ENCODE measurements at places on chromosomes 5 and 9.

DNA sequence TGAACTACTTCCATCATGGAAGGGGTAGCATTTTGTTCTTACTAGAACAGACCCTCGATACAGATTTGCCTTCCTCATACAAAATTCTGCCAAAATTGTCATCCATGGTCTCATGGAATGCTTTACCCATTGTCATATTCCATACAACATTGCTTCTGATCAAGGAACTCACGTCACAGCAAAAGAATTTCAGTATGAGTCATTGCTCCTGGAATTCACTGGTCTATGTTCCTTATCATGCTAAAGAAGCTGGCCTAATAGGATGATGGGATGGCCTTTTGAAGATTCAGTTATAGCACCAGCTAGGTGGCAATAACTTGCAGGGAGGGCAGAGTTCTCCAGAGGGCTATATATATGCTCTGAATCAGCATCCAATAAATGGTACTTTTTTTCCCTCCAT, 18.2 kb upstream of the FNIP1 start:
- no peaks in the 10 kb centered on the region for H3K36me3 ChIP-seq
- no peaks in the 10 kb centered on the region for H3K4me1 ChIP-seq
- H3K27ac ChIP-seq = no peak overlapping the region
- no peaks in the 10 kb centered on the region for H3K27me3 ChIP-seq
- no peak for DNase-seq
- no peak overlapping the region for H3K4me3 ChIP-seq

DNA sequence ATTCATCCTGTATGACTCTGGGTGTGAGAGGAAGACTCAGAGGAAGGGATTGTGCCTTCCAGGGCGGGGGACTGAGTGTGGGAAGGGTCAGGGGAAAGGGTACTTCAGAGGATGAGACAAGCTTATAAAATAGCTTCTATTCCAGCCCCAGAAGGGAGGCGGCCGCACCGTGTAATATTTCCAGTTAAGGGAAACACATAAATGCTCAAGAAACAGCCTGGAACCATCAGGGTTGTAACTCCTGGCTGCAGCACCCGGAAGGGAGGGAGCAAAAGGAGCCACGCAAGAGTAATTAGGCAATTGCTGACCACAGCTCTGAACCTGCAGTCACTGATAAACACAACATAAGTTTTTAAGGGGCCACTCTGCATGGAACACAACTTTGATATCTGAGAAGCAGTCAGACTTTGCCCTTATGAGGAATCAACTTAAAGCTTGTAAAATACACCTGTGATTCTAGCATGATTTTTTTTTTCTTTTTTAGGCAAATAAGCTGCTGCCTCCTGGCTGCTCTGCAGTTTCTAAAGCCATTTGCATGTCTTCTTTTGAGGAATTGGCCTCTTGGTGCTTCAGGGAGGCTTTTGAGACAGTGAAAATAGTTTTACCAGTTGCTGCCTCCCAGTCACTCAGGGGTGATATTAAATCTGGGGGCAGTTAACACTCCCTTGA, 382.7 kb downstream of the ENC1 start:
- H3K4me1 ChIP-seq = peaks cover 20% of the 10 kb centered on the region
- DNase-seq = peak; percentile 68
- no peak overlapping the region for H3K4me3 ChIP-seq

DNA sequence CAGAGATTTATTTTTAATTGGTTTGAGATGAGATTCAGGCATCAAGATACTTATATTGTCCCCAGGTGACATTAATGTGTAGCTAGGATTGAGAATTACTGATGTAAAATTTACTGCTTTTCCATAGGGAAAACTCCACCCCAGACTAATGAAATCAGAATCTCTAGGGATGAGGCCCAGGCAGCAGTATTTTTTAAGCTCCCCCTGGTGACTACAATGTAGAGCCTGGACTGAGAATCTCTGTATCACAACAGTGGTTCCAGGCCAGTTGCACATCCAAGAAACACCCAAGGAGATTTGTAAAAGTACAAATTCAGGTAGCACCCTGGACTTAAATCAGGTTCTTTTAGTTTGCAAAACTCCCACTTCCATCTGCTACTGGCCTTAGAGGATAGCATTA, 185.7 kb downstream of the MARCHF11 start:
- no peaks in the 10 kb centered on the region for H3K4me1 ChIP-seq
- no peak overlapping the region for H3K4me3 ChIP-seq
- H3K27me3 ChIP-seq = no peaks in the 10 kb centered on the region
- DNase-seq = no peak
- no peaks in the 10 kb centered on the region for H3K36me3 ChIP-seq

- no peaks in the 10 kb centered on the region for H3K27me3 ChIP-seq
- DNase-seq = no peak
- no peaks in the 10 kb centered on the region for H3K36me3 ChIP-seq
- no peak overlapping the region for H3K27ac ChIP-seq
- H3K4me3 ChIP-seq = no peak overlapping the region
- no peaks in the 10 kb centered on the region for H3K4me1 ChIP-seq
These were observed 217.9 kb upstream of the VLDLR start for GRCh38 chr9:2403701-2404100.

- no peak overlapping the region for H3K27ac ChIP-seq
- peaks cover 60% of the 10 kb centered on the region for H3K4me1 ChIP-seq
- no peak overlapping the region for H3K4me3 ChIP-seq
- no peaks in the 10 kb centered on the region for H3K27me3 ChIP-seq
- no peak for DNase-seq
These were observed 91.8 kb downstream of the UBE2R2 start for GRCh38 chr9:33908749-33909148.

GRCh38 chr5:121819682-121820261, 31.9 kb upstream of the FTMT start:
- H3K36me3 ChIP-seq = no peaks in the 10 kb centered on the region
- no peak overlapping the region for H3K27ac ChIP-seq
- H3K4me3 ChIP-seq = no peak overlapping the region
- no peaks in the 10 kb centered on the region for H3K27me3 ChIP-seq
- no peaks in the 10 kb centered on the region for H3K4me1 ChIP-seq

GRCh38 chr9:83956086-83956435, 24.0 kb downstream of the HNRNPK start:
- no peaks in the 10 kb centered on the region for H3K4me1 ChIP-seq
- peak overlapping the region; percentile 67 for H3K4me3 ChIP-seq
- H3K36me3 ChIP-seq = no peaks in the 10 kb centered on the region
- H3K27me3 ChIP-seq = no peaks in the 10 kb centered on the region
- DNase-seq = no peak

GRCh38 chr5:159915904-159916840, at the start of gene ADRA1B:
Gene ADRA1B, plus strand, starts transcription at chr5:159916482. Its CDS starts 424 bp downstream, at chr5:159916906.
- H3K4me1 ChIP-seq = peaks cover 40% of the 10 kb centered on the region
- no peaks in the 10 kb centered on the region for H3K27me3 ChIP-seq
- H3K4me3 ChIP-seq = peak within 1 kb of the TSS; percentile 8
- H3K27ac ChIP-seq = peak within 1 kb of the TSS; percentile 15
- DNase-seq = peak; percentile 38
- H3K36me3 ChIP-seq = no peaks in the 10 kb centered on the region

- no peaks in the 10 kb centered on the region for H3K27me3 ChIP-seq
- no peak overlapping the region for H3K4me3 ChIP-seq
- DNase-seq = no peak
These were observed 51.3 kb downstream of the SLC22A5 start for GRCh38 chr5:132420706-132421272.

- H3K27me3 ChIP-seq = no peaks in the 10 kb centered on the region
- no peaks in the 10 kb centered on the region for H3K36me3 ChIP-seq
- DNase-seq = no peak
- H3K4me1 ChIP-seq = no peaks in the 10 kb centered on the region
- H3K27ac ChIP-seq = no peak overlapping the region
- no peak overlapping the region for H3K4me3 ChIP-seq
These were observed 168.5 kb downstream of the DOCK2 start for GRCh38 chr5:169805527-169805934.

DNA sequence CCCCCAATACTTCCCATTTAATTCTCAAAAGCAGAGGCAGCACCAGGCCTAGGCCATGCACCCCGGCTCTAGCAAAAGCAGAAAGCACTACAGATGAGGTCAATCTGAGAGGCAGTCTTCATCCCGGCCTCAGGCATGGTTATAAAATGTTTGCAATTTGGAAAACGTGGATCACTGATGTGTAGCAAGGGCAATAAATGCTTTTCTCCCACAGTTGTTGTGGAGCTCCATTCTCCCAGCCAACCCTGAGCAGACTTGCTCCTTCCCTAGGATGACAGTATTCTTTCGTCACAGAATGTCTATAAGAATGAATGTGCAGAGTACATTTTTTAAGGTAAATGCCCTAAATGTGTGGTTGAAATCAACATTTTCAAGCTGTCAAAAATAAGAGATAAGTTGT, 157.3 kb upstream of the DAPK1 start:
- H3K4me3 ChIP-seq = no peak overlapping the region
- DNase-seq = no peak
- H3K4me1 ChIP-seq = no peaks in the 10 kb centered on the region
- H3K27ac ChIP-seq = no peak overlapping the region
- no peaks in the 10 kb centered on the region for H3K27me3 ChIP-seq

DNA sequence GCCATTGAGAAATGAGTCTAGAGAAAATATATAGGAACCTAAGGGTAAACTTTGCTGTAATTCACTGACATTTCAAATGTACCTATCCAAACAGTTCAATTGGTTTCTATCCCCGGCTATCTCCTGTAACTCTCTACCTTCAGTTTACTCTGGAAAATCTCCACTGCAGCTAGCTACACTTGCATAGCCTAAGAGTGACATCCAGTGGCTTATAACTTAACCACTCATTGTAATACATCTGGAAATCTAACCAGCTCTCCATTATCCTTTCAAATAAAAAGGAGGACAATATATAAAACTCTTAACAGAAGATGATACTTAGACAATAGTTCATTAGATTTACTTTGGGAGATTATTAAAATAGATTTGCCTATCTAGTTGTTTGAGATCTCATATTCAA, 35.3 kb upstream of the SPDL1 start:
- H3K27me3 ChIP-seq = no peaks in the 10 kb centered on the region
- H3K27ac ChIP-seq = no peak overlapping the region
- H3K4me3 ChIP-seq = no peak overlapping the region
- H3K4me1 ChIP-seq = no peaks in the 10 kb centered on the region
- no peaks in the 10 kb centered on the region for H3K36me3 ChIP-seq

DNA sequence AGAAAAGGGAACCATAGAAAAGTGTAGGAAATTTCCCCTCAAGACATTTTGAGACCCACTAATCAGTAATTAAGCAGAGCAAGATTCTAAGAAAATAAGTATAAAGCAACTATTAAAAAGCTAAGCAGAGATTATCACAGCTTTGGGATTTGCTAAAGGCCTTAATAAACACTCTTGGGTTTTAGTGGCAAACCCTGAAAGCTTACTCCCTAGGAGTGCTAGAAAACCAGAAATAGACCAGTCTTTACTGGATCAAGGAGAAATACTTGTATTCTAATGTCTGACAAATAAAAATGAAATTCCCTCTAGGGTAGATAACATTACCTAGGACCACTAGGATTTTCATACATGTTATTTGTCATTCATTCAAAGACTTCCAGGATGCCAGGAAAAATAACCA, 510.8 kb downstream of the SPATA31D1 start:
- no peak for DNase-seq
- no peak overlapping the region for H3K4me3 ChIP-seq
- no peaks in the 10 kb centered on the region for H3K36me3 ChIP-seq
- H3K4me1 ChIP-seq = no peaks in the 10 kb centered on the region

GRCh38 chr9:88663771-88664419, 128.9 kb downstream of the NXNL2 start:
- H3K4me1 ChIP-seq = no peaks in the 10 kb centered on the region
- H3K27ac ChIP-seq = no peak overlapping the region
- H3K36me3 ChIP-seq = no peaks in the 10 kb centered on the region
- no peaks in the 10 kb centered on the region for H3K27me3 ChIP-seq

- no peak overlapping the region for H3K4me3 ChIP-seq
- no peaks in the 10 kb centered on the region for H3K36me3 ChIP-seq
- H3K27me3 ChIP-seq = no peaks in the 10 kb centered on the region
- peaks cover 27% of the 10 kb centered on the region for H3K4me1 ChIP-seq
- no peak for DNase-seq
These were observed 25.6 kb downstream of the TGFBI start for GRCh38 chr5:136054142-136055019.

DNA sequence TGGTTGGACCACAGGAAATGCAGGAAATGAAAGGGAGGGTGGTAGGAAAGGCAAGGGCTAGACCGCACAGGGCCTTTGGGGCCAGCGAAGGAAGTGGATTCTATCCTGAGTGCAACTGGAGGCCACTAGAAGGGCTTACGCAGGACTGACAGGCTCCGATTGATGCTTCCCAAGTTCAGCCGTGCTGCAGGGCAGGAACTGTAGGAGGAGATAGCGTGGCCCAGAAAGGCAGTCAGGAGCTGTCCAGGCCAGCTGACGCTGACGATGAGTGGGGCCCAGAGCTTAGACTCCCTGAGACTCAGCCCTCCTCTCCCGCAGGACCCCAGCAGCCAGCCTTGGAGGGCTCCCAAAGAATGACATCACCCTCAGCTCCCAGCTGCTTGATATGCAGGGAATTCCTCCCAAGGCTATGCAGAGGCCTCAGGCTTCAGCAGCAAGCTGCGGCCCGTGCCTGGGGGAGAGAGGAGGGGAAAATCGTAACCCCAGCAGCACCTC, 48.8 kb downstream of the KCNIP1 start:
- DNase-seq = peak; percentile 65
- H3K4me1 ChIP-seq = no peaks in the 10 kb centered on the region
- no peak overlapping the region for H3K4me3 ChIP-seq
- H3K27ac ChIP-seq = peak overlapping the region; percentile 66

DNA sequence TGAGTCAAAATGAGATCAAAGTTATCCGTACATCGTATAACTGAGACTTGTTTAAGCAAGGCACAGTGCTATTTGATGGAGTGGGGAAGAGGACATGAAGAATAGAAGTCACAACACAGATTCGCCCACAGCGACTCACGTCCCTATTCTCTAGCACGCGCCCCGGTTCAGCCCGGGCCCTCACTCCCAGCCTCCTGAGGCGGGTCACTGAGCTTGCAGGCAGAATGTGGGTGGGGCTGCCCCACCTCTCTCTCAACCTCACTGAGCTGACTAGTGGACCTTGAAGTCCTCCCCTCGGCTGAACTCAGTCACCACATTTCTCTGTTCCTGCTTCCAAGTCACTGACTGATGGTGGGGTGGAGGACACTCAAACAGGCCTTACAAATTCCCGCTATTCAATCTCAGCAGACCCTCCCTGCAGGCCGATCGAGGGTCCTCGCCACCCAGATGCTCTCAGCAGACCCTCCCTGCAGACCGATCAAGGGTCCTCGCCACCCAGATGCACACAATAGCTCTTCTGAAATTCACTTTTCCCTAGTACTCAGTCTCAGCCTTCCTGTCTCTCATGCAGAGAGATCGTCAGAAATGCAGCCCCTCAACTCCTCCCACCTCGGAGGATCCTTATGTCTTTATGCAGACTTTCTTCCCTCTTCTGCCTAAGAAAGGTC, 12.9 kb downstream of the GLDC start:
- H3K27ac ChIP-seq = no peak overlapping the region
- H3K36me3 ChIP-seq = no peaks in the 10 kb centered on the region
- H3K27me3 ChIP-seq = no peaks in the 10 kb centered on the region
- no peaks in the 10 kb centered on the region for H3K4me1 ChIP-seq

DNA sequence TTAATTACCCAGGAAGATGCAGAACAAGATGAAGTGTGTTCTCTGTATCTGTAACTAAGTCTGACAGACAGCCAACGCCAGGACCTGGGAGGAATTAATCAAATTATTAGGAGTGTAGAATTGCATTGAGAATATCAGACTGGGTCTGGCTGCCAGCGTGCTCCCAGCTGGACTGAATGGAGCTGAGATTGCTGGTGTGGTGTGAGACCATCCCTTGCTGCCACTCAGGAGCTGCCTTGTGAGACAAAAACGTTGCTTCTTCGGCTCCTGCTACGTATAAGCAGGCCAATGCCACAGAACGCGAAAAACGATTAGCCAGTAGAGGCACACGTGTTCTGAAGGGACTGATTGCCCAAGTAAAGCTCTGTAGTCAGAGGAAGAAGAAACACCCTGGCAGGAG, 66.8 kb downstream of the AMBP start:
- DNase-seq = no peak
- H3K4me3 ChIP-seq = no peak overlapping the region
- no peaks in the 10 kb centered on the region for H3K4me1 ChIP-seq
- no peaks in the 10 kb centered on the region for H3K27me3 ChIP-seq
